ENCODE measurements at places on chromosomes 4 and X.

DNA sequence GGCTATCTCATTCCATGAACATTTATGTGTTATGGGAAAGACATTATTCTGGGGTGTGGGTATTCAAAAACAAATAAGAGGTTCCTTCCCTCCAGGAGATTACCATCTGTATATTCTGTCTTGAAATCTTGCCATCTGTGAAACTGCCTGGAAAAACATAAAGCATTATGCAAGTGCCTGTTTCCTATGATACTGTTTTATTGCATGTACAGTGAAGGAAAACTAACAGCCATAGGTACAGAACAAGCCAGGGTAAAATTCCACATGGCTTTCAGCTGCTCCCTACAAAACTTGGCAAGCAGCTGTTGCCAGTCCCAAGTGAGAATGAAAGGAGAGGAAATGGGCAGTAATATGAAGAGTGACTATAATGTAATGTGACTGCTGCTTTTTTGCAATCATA is 136.0 kb downstream of the GUCY2F start:
- DNase-seq, result peak; percentile 59

DNA sequence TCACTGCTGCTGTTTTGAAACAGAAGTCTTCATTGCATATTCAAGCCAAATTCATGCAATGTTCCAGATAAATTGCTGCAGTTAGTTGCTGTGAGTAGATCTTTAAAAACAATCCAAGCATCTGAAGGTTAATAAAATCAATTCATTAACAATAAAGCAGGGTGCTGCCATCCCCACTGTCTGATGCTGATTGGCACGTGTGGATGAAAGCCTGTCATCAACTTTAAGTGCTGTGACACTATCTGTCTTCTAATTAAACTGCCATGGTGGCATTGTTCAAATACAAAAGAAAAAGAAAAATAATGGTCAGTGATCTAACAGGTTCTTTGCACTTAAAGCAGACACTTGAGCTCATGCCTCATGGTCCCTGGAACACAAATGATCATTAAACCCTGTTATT is 63.0 kb upstream of the MND1 start:
- no peak for DNase-seq

DNA sequence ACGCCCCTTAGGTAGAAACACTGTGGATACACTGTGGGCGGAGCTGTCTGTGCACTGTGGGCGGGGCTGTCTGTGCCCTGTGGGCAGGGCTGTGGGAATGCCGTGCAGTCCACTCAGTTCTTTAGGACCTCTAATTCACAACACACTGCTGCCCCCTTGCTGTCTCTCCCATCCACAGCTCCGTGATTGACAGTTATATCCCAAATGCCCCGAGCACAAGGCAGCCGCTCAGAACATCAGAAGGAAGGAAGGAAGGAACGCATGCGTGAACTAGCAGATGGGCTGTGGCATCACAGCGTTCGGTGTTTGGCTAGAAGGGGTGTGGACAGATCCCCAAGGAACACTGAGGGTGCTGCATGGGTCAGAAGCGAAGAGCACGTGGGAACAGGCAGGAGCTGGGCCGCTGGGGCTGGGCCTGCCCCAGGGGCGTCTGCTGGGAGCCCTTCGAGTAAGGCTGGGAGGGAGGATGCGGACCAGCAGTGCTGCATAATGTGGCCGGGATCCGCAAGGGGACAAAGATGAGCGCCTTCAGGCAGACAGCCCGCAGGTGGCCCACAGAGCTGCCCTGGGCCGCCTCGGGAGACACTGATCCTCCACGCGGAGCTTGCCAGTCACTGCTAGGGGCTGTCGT is 29.8 kb downstream of the ACOX3 start:
- peak; percentile 63 for DNase-seq

DNA sequence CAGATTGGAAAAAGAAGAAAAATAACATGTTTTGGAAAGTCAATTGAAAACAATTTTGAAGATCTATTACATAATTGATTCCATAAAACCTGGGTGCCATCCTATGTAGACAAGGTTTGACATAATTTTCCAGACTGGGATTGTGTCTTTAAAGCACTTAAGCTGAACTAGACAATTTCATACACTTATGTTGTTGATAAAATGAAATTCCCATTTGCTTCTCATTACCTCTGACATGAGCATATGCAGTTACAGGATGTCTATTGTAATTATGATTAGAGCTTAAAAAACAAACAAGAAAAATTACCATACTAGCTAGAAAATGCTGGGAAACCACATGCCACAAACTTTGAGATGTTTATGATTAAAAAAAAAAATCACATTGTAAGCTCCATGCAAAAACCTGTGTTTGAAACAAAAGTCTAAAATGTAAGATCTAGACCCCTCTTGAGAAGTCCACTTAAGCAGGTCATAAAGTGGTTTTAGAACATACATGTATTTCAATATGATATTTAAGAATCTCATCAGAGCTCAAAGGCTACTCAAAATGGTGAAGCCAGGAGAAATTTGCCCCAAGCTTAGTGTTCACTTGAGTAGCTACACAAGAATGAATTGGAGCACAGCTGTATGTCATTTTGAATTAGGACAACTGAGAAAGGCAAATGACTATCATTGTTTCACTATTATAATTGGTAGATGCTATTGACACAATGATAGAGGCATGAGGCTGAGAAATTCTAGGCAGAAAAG is 181.1 kb upstream of the PABPC4L start:
- DNase-seq, result no peak

GRCh38 chr4:74410272-74410671 is 34.7 kb upstream of the AREG start:
- peak; percentile 75 for DNase-seq
